ENCODE measurements at places on chromosomes 5 and 9.

DNA sequence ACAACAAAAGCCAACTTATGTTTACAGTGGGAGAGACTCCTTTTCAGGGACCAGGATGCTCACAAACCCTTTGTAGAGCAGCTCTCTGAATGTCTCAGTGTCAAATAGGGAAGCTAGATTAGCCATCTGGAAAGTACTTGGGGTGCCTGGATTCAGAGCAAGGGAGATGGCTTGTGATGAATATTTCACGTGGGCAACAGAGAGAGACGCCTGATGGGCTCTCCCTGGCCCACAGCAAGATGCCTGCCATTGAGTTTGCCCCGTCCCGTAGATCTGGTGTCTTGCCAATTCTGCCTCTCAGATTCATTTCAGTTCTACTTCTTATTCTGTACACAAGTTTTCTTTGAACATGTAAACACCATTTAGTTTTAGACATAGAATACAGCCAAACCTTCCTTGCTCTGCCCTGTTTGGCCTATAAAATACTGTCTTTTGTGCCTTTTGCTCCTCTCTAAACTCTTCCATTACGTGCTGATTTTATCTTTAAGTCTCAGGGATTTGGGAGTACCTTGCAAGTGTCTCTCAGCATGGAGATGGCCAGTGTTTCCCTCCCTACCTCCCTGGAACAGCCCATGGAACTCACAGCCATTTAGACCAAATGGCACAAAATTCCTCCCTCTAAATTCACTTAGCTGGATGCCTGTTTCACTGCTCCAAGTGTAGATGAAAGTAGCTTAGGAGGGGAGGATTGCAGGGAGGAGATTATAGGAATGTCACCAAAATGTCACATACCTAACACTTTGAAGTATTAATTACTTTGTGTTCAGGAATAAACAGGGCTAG, 234.3 kb downstream of the SAXO1 start:
- no peak for DNase-seq

GRCh38 chr5:68375540-68375939, 160.0 kb downstream of the PIK3R1 start:
- no peak for DNase-seq

- no peak for DNase-seq
Observed at GRCh38 chr9:127722055-127722745, 6.3 kb downstream of the TTC16 start.

DNA sequence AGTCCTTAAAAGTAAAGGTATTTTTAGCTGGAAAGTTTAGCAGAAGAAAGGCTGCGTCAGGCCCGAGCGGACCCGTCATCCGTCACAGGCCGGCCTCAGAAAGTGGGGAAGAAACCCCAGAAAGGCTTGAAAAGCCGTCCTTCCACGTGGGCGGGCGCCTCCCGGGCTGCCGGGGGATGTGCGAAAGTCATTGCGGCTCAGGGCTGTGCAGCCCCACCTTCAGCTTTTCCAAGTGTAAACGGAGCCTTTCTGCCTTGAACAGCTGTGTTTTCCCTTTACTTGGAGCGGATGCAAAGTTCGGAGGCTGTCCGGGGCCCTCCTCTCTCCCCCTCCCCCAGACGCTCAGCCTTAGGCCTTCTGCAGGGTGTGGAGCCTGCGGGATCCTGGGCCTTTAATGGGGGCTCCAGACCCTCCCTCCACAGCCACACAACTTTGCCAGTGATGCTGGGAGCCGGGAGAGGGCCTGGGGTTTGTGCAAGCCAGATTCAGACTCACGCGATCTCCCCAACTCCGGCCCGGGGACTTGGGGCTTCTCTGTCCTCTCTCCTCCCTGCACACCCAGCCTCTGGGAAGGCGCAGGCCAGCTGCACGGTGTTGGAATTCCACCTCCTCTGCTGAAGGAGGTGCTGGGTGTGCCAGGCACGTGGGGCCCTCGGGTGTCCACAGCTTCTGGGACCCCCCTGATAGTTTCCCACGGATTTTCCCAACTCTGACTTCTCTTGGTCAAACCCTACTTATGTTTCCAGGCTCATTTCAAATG, 95.5 kb upstream of the RAPGEF1 start:
- no peak for DNase-seq

- DNase-seq: no peak
Observed at GRCh38 chr9:76049341-76049740, 158.9 kb downstream of the PCSK5 start.

GRCh38 chr5:81572201-81572600, 178.3 kb upstream of the ACOT12 start:
- no peak for DNase-seq

DNA sequence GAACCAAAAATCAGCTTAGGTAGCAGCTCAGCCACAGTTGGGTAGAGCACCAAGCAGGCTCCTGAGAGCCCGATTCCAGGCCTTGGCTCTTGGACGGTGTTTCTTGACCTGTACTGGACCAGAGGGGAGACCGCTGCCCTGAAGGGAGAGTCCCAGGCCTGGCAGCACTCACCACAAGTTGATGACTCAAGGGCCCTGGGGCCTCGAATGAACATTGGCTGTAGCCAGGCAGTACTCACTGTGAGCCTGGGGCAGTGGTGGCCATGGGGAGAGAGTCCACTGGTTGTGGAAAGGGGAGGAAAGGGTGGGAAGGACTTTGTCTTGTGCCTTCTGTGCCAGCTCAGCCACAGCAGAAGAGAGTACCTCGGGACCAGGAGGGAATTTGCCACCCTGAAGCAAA, 166.1 kb downstream of the EDIL3 start:
- no peak for DNase-seq

- no peak for DNase-seq
Observed at GRCh38 chr5:142998316-142999020, 228.3 kb downstream of the ARHGAP26 start.

DNA sequence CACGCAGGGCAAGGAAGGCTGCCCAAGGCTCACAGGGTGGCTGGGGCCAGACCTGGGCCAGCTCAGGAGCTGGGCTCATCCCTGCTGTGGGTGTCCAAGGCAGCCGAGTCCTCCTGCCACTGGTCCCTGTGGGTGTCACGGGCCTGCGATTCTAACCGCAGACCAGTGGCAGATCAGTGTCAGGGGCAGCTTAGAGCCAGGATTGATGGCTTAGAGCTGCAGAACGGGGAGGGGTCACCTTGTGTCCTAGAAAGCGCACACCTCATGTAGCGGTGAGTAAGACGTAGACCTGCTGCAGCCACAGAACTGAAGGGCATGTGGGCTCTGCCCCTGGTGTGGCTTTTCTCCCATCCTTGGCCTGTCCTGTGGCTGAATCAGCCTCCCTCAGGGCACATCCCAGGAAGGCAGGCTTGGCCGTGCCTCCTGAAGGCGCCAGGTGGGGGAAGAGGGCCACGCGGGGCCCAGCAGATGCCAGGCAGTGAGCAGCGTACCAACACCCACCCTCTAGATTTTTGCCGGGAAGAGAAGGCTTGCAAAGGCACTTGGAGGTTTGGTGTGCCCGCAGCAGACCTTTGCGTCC, 78.3 kb upstream of the FCN2 start:
- no peak for DNase-seq

GRCh38 chr5:133457439-133458355, 154.6 kb downstream of the FSTL4 start:
- DNase-seq: no peak

DNA sequence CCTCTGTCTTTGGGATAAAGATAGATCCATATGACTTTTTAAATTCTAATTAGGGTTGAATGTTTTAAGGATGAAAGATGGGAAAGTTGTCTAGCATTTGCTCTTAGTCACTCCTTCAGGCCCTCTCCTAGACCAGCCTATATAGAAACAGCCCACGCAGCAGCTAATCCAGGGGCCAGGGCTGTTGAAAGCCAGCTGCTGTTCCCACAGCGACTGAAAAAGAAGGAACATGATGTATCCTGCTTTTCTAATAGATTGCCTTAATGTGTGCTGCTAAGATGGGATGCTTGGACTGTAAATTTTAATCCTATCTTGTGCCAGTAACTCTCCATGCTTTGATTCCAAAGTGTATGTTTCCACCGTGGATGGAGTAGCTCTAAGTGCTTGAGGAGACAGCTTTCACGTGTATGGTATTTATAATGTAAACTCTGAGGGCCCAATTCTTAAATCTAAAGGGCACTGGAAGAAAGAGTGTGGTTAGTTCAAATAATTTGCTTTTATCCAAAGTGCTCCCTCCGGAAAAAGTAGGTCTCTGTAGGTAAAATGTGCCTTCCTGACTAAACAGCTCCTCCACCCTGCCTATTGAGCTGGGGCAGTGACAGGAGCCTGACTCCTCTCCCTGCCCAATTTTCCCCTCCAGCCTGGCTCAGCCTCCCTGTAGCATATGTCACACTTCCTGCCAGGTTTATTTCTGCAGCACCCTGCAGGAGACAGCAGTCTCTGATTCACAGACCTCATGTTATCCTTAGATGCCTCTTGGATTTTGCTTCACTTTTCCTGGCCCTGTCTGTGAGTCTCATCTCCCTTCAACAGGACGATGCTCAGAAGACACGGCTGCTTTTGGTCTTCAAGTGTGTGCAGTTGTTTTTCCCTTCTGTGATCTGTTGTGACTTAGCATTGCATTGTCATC, 33.2 kb downstream of the SLC36A1 start:
- DNase-seq: no peak

GRCh38 chr5:95081982-95082381, 202.9 kb downstream of the MCTP1 start:
- no peak for DNase-seq
